ENCODE measurements at places on chromosomes 4 and X.

DNA sequence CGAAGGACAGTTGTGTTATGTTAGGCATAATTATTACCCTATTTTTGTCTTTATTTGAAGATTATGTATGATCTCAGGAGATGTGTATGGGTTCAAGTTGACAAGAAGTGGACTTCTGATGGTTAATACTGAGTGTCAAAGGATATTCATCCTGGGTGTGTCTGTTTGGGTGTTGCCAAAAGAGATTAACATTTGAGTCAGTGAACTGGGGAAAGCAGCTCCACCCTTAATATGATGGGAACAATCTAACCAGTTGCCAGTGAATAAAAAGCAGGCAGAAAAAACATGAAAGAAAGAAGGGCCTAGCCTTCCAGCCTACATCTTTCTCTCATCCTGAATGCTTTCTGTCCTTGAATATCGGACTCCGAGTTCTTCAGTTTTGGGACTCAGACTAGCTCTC is 332.6 kb downstream of the DTHD1 start:
- DNase-seq, result no peak

GRCh38 chrX:44675362-44676024 is 132.8 kb upstream of the FUNDC1 start:
- no peak for DNase-seq

- no peak for DNase-seq
Observed at GRCh38 chr4:183289688-183290087, 30.4 kb downstream of the CLDN22 start.

GRCh38 chrX:152960115-152960514 is 33.8 kb downstream of the PNMA5 start:
- DNase-seq, result no peak

DNA sequence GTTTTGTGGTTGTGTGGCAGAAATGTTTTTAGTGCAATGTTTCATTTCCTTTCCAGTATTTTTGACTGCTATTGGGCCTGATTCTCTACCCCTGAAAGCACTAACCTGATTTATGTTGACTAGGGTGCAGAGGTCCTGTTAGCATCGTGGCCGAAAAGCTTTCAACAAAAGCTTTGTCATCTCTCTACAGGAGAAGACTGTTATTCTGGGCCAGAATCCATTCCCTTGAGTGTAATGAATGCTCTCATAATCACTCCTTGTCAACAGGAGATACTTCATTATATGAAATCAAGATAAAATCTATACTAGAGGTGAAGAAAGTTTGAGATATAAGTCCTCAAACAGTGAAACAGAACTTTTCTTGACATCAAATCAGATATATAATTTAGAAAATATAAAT is 195.5 kb downstream of the ZNF330 start:
- DNase-seq, result no peak

- DNase-seq, result no peak
Observed at GRCh38 chr4:143417679-143418403, 81.2 kb downstream of the GAB1 start.

DNA sequence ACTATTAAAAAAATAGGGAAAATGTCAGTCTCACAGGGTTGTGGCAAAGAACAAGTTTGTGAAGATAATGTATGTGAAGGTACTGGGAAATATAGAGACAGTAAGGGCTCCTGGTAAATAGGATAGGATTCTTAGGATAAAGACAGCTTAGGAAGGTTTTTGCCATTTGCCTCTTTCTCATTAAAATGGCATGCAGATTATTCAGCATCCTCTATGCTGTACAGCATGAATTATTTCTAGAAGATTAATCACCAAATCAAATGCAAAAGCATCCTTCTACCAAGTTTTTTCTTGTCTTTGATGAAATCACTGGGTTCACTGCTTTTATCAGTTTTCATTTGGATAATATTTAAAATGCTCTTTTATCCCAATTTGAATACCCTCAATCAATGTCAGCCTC is 142.8 kb downstream of the NDST3 start:
- DNase-seq, result no peak

GRCh38 chr4:94428884-94429283 is 22.9 kb upstream of the PDLIM5 start:
- no peak for DNase-seq

DNA sequence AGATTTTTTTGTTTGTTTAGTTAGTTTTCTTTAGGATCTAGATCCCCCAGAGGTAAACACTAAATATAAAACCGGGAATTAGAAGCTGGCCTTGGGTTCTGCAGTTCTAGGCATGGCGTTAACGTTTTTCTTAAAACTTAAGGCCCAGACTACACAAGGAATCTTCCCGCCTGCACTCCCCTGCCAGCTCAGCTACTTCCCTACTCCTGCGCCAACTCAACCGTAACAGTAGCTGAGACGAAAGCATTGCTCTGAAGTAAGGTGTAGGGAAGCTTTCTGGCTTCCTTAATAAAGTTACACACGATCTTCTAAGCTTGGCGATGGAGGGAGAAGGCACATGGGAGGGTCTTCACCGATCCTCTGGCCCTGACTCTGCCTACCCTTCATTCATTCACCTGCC is 37.1 kb downstream of the CPE start:
- no peak for DNase-seq

- no peak for DNase-seq
Observed at GRCh38 chr4:165359506-165359905, 19.3 kb upstream of the CPE start.

Data from activated CD8-positive, alpha-beta memory T cell treated with anti-CD3 and anti-CD28 coated beads, Interleukin-2, amount 50 U/mL, for 48 hours (primary cell).